A549 treated with Mapracorat at 1 μM for 4 hours (cell line): ENCODE measurements at places on chromosomes 7 and 10. TPM values are rescaled to one million over a fixed set of nuclear protein-coding genes. Genes with fewer than 3 reads are reported as not detected.

The PUS7 gene
- 23.2 to 31.5 TPM (median 25.7 TPM) in 5 replicates for total RNA-seq

The SPRN gene
- 0.13 to 0.39 TPM (median 0.29 TPM) in 5 replicates for total RNA-seq

The FAM25G gene
- total RNA-seq = 1.1 to 2.0 TPM (median 1.4 TPM) in 3 of 5 replicates, not detected in the others

The GIMAP4 gene
- not detected in 5 replicates for total RNA-seq

The COL1A2 gene
- not detected in 5 replicates for total RNA-seq

The ELAPOR2 gene
- not detected in 5 replicates for total RNA-seq

The KEL gene
- not detected in 5 replicates for total RNA-seq

The SP4 gene
- 0.83 to 1.4 TPM (median 0.94 TPM) in 5 replicates for total RNA-seq

The RNLS gene
- total RNA-seq = 7.5 to 9.8 TPM (median 8.2 TPM) in 5 replicates

The OR6B1 gene
- total RNA-seq = not detected in 5 replicates

The NCF1 gene
- 0.13 to 0.26 TPM (median 0.23 TPM) in 4 of 5 replicates, not detected in the other for total RNA-seq

The SYT15 gene
- 2.3 to 4.1 TPM (median 2.4 TPM) in 5 replicates for total RNA-seq

The NPY4R2 gene
- total RNA-seq = 12.9 to 28.4 TPM (median 24.8 TPM) in 5 replicates

The LRRN3 gene
- total RNA-seq = 0.04 to 0.05 TPM in 2 of 5 replicates, not detected in the others
